ENCODE measurements at places on chromosomes 2 and 18.

DNA sequence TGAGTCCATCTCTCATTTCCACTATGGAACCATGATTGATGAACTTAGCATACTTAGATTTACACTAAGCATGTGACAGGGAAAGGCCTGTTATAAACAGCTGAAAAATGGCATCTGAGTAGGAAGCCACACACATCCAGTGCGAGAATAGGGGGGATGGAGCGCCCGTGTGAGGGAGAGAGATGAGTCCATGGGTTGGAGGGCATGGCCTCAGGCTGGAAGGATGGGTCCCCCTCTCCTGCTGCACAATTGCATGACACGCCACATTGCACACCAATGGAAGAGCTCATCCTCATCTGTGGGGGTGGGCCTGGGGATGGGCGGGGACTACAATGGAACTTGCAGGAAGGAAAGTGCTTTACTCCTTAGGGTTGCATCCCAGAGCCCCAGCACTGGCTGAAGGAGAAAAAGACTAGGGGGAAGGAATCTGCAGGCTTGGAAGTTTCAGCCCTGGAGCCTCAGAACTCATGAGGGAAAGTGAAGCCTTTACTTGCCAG, 46.4 kb upstream of the CXCR4 start:
- no peak for DNase-seq

GRCh38 chr18:3525870-3526420, 76.0 kb downstream of the TGIF1 start:
- no peak for DNase-seq

DNA sequence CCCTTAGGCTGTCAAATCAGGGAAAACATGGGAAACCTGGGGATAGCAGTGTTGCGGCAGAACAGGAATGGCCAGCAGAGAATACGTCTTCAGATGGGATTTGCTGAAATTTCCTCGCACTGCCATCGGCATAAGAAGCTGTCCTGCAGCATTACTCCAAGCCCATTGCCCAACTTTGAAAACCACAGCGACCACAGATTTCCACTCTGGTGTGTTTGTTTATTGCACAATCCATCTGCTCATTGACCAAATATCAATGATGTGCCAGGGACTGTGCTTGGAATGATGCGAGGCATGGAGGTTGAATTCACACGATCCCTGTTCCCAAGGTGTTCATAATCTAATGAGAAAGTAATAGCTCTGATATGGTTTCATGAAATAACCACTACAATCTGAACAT, 383.3 kb upstream of the MYT1L start:
- DNase-seq = no peak

DNA sequence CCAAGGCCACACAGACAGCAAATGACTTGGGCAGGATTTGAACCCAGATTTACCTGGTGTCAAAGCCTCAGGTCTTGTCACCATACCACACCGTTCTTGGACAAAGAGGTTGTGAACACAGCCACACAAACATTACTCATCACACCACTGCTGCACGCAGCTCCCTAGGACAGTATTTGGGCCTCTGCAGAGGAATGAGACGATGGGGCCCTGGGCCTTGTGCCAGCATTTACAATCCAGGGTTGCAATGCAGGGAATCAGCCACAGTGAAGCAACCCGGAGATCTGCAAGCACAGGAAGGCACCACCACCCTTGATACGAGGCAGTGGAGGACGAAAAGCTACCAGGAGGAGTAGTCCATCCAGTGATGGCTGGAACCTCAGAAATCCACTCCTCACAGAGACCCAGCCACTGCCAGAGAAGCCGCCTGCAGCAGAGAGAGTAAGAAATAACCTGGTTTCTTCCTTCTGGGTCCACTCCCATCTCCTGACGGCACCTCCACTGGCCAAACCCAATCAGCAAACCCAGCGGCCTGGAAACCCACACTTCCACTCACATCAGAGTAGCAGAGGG, 3.7 kb upstream of the MTCL1 start:
- peak; percentile 66 for DNase-seq

DNA sequence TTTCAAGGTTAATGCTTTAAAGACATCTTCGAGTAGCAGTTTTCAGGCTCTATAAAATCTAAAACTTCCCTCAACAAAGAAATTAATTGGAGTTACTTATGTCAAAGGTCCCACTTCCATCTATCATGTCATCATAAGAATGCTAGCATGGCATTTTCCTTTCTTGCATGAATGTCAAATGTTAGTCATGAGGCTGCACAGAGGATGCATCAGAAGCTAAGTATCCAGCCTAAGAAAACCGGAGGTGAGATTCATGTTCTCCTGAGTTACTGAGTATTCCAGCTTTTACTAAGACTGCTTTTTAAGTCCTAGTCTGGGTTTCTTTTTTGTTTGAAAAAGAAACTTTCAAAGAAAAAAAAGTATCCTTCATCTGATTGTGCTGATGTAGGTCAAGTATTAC, 130.6 kb upstream of the CDH19 start:
- DNase-seq = no peak

DNA sequence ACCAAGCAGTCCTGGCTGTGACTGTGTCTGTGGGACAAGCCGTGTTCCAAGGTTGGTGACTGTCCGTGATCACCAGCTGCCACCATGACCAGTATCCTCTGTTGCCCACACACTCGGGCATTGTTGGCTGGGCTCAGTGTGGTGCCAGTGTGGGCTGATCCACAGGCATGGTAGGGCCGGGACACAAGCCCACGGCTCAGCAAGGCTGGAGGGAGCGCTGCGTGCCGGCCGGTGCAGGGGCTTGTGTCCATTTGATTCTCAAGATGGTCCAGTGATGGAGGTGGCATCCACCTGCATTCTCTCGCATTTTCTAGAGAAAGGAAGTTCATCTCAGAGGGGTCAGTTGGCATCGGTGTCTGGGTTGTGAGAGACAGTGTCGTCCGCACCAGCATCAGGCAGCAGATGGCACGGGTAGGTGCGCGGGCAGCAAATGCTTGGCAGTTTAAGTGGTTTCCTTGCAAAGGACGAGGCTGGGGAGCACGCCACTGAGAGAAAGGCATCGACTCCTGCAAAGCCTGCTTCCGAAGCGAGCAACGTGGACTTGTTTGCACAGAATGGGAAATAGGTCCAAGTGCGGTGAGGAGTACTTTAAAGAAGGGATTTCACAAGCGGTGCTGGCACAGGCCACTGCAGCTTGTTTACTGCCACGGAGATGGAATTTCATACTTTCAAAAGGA, 20.9 kb downstream of the TWIST2 start:
- no peak for DNase-seq

DNA sequence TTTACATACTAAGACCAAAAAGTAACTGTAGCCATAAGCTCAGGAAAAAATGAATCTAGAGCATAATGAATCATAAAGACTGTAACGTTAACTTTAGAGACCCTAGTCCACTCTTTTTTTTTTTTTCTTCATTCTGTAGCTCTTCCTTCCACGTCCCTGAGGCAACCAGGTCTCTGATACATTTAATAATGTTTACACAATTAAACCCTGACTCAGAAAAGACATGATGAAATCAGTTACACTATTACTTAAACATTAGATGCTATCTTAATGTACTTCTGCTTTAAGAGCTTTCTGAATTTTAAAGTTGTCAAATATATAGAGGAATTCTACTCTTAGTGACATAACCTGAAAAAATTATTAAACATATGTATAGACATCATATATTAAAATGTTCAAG, 1121.5 kb upstream of the DDX18 start:
- no peak for DNase-seq

GRCh38 chr2:74253971-74254310, 55.5 kb downstream of the MTHFD2 start:
- no peak for DNase-seq

GRCh38 chr2:157178874-157179273, 78.6 kb upstream of the GALNT5 start:
- DNase-seq = no peak

DNA sequence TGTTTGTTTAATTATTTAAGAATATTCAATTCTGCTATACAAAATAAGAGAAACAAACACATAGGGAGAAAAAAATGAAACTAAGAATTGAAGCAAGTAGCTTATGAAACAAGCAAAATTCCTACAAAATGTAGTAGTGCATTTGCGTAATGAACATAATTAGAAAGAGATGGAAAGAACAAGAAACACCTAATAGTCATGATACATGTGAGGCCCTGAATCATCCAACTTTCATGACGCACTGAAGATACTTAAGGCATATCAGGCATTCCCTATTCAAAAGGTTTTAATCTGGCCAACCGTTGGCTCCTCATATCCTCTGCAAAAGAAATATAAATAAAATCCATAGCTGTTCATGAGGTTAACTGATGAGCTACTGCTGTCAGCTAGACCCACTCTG, 14.5 kb upstream of the NAB1 start:
- DNase-seq = no peak

DNA sequence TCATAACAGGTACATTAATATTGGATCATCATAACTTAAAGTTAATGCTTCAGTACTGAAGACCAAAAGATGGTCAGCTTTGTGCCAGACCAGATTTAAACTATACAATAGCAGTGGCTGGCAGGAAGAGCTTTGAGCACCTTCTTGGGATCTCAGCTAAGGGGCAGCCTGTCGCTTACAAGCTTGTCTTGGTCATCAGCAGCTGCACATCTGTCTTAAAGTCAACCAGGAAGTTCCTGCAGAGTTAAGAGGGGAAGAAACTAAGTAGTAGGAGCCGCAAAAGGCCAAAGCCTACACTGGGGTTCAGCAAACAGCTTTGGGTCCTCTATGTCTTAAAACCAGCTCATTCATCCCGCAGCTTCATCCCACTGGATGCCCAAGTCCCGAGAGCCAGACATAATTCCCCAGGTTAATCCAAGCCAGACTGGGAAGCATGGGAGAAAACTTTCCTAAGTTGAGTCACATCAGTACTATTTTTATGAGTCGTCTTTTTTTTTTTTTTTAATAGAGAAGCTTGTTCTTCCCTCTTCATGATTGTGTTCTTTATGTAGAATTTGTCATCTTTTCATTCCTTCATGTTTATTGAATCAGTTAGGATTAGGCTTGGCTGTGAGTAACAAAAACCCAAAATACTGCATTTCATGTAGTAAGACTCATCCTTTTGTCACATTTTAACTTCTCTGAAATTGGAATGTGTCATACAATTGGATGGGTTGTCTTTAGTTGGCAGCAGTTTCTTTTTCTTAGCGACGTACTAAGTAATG, 59.3 kb downstream of the SERTAD2 start:
- DNase-seq = no peak

GRCh38 chr18:62361288-62361687, 36.2 kb downstream of the TNFRSF11A start:
- no peak for DNase-seq

DNA sequence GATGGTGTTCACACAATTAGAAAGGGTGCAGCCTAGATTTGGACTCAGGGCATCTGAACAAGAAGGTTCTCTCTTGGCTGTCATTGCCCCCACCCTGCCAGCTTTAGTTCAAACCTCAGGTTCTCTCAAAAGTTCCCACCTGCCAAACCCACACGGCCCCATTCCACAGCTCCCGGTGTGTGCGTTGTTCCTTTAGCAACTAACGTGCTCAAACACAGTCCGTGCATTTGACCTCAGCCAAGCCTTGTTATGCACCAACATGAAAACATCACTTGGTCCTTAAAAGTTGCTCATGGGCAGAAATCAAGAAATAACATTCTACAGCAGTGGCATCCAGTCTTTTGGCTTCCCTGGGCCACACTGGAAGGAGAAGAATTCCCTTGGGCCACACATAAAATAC, 32.0 kb downstream of the LOXHD1 start:
- no peak for DNase-seq

- no peak for DNase-seq
Observed at GRCh38 chr2:181738563-181738962, 58.2 kb upstream of the NEUROD1 start.

GRCh38 chr18:79870301-79871025, 72.7 kb downstream of the KCNG2 start:
- no peak for DNase-seq

- no peak for DNase-seq
Observed at GRCh38 chr18:25247725-25248124, 104.2 kb downstream of the ZNF521 start.

- DNase-seq = no peak
Observed at GRCh38 chr2:232473467-232473890, 14.2 kb downstream of the ECEL1 start.

GRCh38 chr2:163640542-163641193, 95.1 kb downstream of the FIGN start:
- no peak for DNase-seq

GRCh38 chr18:9334973-9335696, 562 bp downstream of the TWSG1 start:
- no peak for DNase-seq

- DNase-seq = no peak
Observed at GRCh38 chr2:127626175-127626574, 19.8 kb upstream of the GPR17 start.

- DNase-seq = no peak
Observed at GRCh38 chr2:189821953-189822748, 37.9 kb downstream of the PMS1 start.

DNA sequence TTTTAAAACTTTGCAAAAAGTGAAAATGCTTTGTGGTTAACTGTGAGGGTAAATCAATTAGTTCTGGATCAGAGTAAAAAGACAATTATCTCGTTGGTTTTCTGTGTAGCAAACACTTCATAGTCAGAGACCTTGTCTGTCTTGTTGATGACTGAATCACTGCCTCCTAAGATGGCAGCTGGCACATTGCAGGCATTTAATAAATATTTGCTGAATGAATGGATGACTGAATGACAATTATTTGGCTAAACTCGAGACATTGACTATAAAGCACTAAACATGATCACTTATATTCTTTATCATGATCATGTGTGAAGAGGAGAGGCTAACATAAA, 96.2 kb downstream of the MAIP1 start:
- no peak for DNase-seq

DNA sequence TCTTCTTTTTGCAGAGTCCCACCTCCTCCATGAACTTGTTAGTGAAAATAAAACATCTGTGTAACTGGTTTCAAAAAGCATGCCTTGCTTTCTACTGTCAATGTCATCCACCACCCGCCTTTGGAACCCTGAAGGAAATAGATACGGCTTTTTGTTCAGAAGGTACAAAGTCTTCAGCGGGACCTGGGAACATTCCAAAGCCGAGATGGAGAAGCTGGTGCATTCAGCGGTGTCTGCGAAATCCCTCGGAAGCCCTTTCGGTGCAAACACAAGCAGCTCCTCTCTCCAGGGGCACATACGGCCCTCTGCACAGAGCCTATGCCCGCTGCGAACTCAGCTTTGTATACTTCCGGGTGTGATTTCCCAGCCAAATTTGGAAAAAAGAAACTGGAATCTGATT, 555.8 kb upstream of the SALL3 start:
- no peak for DNase-seq

GRCh38 chr2:148049284-148049683, 28.4 kb downstream of the MBD5 start:
- DNase-seq = no peak

DNA sequence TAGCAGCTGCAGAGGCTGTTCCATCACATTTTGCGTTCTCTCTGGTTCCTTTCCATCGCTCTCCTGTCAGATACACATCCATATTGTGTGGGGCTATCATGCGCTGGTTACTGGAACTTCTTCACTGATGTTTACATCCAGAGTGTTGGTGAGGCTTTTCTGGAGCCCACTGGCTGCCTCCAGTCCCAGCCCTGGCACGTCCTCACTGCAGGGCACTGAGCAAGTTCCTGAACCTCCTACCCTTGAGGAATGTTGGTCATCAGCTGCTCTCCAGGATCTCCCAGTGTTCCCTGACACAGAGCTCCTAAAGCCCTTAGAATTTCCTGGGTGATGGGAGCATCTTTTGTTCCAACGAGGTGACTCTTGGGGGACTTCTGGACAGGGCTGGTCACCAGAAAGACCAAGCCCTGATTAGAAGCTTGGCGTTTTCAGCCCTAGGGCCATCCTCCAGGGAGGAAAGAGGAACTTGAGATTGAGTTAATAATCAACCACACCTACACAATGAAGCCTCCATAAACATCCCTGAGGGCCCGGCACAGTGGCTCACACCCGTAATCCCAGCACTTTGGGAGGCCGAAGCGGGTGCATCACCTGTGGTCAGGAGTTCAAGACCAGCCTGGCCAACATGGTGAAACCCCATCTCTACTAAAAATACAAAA, 81.3 kb downstream of the TFCP2L1 start:
- DNase-seq = no peak

Data from HuH-7.5 (cell line).